ENCODE measurements at places on chromosomes 16 and 17.

DNA sequence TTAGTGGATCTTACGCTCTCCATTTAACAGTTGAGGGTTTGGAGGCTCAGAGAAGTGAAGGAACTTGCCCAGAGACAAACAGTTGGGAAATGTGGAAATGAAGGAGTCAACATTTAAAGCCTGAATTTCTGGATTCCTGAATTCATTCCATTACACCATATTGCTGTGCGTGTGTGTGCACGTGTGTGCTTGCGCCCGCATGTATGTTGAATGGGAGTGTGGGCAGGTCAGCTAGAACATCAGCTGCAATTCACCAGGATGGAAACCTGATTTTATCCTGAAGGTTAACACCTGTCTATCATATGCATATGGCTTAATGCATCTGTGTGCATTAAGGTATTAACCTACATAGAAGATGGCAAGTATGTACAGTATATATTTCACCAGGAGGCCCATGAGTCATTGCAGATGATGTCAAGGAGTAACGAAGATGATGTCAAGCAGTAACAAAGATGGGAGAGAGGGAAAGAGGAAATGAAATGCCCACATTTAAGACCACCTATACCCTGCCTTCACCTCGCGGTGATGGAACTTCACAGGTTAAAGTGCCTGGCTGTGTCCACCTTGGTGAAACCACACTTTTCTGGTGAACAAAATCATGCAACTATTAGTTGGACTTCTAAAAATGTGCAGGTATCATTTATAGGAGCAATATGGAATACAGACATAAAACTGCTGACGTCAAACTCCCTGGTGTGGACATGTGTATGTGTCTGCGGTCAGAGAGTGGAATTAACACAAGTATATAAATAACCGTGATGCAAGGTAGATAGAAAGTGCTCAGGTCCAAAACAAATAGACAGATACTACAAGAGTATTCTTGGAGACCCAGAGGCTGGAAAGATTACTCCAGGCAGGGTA lies 832 bp upstream of the ADAP2 start:
- no peak for DNase-seq

GRCh38 chr16:55568207-55568606 lies 1.7 kb downstream of the CAPNS2 start:
- no peak for DNase-seq

DNA sequence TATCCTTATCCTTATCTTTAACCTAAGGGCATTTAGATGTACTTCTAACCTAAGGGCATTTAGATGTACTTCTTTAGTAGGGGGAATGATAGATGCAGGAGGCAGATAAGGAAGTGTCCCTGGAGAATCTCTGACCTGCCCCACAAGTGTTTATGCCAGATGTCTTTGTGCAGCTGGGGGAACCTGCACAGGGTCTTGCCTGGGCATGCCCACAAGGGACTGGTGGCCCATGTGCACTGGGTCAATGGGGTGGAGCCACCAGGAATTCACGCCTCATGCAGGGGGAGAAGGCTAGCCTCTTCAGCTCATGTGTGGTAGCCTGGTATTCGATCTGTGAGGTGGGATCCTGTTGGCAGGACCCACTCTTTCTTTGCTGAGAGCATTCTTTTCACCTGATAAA lies 38.0 kb downstream of the CA10 start:
- DNase-seq: no peak

GRCh38 chr16:56823081-56823733 lies 41.8 kb upstream of the SLC12A3 start:
- DNase-seq: no peak

DNA sequence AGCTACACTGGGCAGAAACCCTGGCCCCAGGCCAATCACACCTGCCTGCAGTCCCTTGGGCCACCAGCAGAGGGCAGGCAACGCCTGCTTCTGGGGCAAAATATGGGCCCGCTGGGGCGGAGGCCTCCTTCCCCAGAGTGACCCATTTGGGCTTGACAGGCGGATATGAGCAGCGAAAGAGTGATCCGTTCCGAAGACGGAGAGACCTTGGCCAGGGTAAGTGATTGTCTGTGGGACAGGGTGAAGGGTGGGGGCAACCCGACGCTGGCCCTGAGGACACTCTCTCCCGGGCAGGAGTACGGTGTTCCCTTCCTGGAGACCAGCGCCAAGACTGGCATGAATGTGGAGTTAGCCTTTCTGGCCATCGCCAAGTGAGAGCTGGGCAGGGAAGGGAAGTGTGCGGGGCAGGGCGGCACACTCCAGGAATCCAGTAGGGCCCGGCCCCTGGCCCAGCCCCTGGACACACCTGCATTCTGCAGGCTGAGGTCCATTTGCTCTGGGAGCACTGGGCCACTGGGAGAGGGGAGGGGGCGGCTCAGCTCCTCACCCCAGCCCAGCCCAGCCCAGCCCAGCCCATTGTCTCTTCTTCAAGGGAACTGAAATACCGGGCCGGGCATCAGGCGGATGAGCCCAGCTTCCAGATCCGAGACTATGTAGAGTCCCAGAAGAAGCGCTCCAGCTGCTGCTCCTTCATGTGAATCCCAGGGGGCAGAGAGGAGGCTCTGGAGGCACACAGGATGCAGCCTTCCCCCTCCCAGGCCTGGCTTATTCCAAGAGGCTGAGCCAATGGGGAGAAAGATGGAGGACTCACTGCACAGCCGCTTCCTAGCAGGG lies 3.5 kb upstream of the NHERF1 start:
- DNase-seq: no peak

GRCh38 chr17:38653230-38653629 lies 21.5 kb downstream of the EPOP start:
- DNase-seq: no peak

- DNase-seq: no peak
Observed at GRCh38 chr16:11211977-11212797, 43.8 kb downstream of the SOCS1 start.

DNA sequence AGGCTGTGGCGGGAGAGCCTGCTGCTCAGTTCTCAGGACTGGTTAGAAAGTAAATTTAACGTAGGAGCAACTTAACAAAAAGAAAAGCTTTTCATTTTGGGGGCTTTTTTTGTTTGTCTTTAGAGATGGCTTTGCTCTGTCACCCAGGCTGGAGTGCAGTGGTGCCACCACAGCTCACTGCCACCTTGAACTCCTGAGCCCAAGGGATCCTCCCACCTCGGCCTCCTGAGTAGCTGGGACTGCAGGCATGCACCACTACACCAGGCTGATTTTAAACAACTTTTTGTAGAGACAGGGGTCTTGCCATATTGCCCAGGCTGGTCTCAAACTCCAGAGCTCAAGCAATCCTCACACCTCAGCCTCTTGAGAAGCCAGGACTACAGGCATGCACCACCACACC lies 205.0 kb downstream of the RPTOR start:
- DNase-seq: no peak

DNA sequence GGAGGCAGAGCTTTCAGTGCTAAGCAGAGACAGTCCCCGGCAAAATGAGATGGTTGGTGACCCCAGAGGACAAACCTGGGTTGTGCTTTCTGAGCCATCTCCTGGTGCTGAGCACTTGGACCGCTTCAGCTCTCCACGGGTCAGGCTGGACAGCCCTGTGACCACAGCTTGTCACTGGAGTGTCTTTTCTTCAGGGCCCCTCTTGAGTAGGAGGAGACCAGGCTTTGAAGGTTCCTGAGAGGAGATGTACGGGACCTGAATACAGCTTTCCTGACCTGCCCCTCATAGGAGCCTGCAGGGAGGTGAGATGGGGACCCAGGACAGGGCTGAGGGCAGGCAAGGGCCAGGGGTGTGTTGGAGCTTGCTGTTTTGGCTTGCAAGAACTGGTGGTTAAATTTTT lies 17.8 kb upstream of the ADGRG1 start:
- no peak for DNase-seq

- DNase-seq: no peak
Observed at GRCh38 chr16:9441012-9441411, 349.6 kb downstream of the HAPSTR1 start.

DNA sequence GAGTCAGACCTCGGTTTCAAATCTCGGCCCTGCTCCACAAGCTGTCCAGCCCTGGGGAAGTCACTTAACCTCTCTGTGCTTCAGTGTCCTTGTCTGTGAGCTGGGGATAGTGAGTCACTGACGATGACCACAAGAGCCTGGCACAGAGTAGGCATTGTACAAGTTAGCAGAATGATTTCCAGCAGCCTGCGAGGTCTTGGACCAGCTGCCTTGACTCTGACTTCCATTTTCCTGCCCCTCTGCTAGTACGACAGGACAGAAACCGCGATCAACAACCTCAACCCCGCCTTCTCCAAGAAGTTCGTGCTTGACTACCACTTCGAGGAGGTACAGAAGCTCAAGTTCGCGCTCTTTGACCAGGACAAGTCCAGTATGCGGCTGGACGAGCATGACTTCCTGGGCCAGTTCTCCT lies 20.7 kb downstream of the CPNE2 start:
- DNase-seq: no peak

DNA sequence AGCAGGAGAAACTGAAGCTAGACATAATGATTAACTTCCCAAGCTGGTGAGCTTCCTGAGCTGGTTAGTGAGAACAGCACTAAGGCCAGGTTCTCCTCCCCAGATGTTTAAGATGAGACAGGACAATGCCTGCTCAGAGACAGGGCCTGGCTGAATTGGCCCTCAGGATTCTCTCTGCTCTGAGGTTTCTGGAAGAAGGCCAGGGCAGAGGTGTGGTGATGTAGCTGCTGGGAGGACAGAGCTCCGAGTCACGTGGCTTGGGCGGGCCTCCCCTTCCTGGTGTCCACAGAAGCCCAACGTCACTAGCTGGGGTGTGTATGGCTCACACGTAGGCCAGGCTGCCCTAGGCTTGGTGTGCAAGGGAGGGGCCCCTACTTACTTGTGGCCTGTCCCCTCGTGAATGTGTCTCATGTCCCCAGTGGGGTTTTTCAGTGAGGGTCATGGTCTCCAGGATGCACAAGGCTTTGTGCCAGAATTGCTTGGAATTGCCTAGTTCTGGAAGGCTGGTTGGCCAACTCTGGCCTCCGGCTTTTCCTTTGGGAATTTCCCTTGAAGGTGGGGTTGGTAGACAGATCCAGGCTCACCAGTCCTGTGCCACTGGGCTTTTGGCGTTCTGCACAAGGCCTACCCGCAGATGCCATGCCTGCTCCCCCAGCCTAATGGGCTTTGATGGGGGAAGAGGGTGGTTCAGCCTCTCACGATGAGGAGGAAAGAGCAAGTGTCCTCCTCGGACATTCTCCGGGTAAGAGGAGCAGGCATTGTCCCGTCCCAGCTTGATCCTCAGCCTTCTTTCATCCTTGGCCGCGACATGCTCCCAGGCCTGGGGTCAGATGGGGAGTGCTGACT lies 3.4 kb downstream of the NOD2 start:
- DNase-seq: no peak

GRCh38 chr16:85583491-85584181 lies 29.5 kb upstream of the GSE1 start:
- DNase-seq: peak; percentile 72

DNA sequence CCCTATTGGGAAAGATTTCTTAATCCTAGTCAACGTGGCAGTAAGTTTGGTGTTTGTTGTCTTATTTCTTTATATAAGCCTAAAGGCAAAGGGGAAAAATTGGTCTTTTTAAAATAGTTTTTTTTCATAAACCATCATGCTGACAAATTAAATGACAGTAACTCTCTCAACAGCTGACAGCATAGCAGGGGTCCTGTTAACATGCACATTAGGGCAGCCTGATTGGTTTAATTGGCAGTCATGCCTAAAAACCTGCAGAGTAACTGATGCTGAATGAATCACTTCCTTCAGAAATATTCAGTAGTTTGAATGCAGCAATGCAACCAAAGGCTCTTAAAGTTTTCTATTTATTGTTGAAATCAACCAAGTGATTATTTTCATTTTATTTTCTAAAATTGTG lies 85.4 kb downstream of the ITFG1 start:
- no peak for DNase-seq

DNA sequence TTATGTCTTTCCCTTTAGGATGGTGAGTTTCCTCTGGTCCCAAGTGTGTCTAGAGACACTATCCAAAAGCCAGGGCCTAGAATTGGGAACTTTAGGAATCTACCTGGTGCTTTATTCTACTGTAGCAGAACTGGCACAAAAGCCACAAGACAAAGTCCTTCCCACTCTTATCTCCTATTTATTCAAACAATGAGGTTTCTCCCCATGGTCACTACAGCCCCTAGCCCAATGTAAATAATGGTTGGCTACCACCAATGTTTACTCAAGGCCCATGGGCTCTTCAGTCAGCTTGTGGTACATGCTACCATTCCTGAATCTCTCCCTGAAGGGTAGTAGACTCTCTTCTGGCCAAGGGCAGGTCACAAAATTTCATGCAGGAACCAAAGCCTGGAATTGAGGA lies 789.4 kb upstream of the KIF2B start:
- DNase-seq: no peak

DNA sequence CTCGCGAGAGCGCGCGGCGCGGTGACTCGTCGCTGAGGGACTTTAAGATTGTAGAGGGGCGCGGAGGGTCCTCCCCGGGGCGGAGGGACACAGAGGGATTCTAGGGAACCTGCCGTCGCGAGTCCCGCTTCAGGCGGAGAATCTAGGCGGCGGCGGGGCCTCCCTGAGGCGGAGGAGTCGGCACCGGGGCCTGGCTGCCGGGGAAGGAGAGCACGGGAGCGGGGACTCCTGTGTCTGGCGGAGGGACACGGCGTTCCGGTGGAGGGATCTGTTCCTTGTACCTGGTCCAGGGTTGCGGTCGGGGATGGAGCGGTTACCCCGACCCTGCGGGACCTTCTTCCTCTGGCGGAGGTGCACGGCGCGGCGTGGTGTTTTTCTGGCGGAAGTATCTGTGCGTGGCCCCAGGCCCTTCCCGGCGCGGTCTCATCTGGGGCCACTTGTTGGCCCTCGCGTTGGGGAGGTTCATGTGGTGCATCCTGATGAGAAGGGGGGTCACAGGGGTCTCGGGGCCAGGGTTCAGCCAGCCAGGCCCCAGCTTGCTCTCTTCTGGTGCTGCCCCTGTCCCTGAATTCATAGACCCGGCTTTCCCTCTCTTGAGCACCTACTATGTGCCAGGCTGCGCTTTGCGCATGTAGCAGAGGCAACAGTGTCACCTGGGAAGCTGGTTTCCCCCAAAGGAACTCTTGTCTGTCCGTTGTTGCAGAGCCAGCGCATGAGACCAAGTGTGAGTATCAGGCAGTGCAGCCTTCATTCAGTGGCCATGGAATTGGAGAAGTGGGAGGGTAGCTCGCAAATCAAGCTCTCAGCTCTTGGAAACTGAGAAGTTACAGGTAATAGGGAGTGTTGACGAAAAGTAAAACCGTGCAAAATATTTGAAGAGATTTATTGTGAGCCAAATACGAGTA lies 563 bp upstream of the ZKSCAN2 start:
- peak; percentile 72 for DNase-seq

- no peak for DNase-seq
Observed at GRCh38 chr17:49003557-49004511, 6.6 kb downstream of the IGF2BP1 start.

Data from skeletal muscle cell (primary cell).